Nephron progenitor cell (in vitro differentiated cells): ENCODE measurements at places on chromosomes 6 and 20.

- DNase-seq: no peak
Observed at GRCh38 chr20:16368645-16369292, 204.5 kb downstream of the KIF16B start.

GRCh38 chr6:166852451-166852975 lies 103.8 kb downstream of the RNASET2 start:
- no peak for DNase-seq

DNA sequence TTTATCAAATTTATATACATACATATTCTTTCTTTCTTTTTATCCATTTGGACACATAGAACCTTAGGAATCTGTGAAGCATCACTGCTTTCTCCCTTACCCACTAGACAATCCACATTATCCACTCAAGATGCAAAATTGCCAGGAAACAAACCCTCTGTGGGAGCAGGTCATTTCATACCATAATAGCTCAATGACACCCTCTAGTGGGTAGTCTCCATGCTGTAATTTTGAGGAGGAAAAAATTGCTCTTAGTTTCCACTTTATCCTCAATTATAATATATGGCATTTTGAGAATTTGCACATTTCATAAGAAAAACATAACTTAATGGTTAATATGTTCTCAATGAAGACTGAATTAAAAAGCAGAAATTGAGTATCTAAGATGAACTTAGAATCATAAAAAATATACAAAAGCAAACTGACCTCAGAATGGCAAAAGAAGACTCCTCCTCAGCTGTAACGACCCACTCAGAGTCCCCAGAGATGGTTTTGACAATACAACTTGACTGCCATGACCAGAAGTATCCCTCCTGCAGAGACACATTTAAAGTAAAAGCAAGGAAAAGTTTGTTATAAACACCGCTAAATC lies 164.1 kb downstream of the FRK start:
- DNase-seq: peak; percentile 23

- DNase-seq: no peak
Observed at GRCh38 chr6:2554651-2555260, 196.0 kb downstream of the MYLK4 start.

GRCh38 chr20:32281711-32282110 lies 4.3 kb downstream of the KIF3B start:
- DNase-seq: no peak

DNA sequence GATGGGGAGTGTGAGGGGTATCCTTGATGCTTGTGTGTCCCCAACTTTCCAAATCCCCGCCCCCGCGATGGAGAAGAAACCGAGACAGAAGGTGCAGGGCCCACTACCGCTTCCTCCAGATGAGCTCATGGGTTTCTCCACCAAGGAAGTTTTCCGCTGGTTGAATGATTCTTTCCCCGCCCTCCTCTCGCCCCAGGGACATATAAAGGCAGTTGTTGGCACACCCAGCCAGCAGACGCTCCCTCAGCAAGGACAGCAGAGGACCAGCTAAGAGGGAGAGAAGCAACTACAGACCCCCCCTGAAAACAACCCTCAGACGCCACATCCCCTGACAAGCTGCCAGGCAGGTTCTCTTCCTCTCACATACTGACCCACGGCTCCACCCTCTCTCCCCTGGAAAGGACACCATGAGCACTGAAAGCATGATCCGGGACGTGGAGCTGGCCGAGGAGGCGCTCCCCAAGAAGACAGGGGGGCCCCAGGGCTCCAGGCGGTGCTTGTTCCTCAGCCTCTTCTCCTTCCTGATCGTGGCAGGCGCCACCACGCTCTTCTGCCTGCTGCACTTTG lies at the start of gene TNF:
Gene TNF, plus strand, starts transcription at position 231 of the 567 bp plus-strand sequence. Its CDS starts 177 bp downstream, at position 408.
- no peak for DNase-seq

DNA sequence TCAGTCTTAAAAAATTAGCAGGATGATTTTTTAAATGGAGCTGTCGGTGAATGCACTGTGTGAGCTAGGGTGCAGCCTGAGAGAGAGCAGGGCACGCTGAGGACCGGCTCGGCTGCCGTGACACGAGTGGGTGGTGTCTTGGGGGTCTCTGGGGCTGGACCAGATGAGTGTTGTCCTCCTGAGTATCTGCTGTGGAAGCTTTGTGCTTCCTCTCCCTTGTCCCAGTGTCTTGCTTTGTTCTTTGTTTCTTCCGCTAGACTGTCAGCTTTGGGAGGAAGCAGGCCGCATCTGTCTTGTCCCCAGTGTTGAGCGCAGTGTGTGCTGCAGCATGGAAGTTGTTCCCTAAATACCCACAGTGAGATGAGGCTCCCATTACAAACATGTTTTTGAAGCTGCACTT lies 89.4 kb downstream of the RTN4IP1 start:
- no peak for DNase-seq

DNA sequence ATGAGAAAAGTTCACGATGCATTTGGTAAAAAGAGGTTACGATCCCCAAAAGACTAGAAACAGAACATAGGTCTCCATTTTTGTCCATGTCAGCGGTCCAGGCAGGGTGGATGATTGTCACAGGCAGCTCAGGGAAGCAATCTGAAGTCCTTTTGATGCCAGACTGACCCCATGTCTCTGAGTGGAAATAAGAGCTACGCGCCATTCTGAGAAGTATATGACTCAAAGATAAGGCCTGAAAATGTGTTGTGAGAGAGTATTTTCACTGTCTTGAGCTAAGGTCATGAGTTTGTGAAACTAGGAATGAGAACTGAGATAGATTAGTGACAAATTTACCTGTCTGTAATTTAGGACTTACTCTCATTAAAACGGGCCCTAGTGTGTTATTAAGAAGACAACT lies 69.5 kb downstream of the LYRM4 start:
- no peak for DNase-seq

- DNase-seq: no peak
Observed at GRCh38 chr6:87068795-87069194, 26.1 kb downstream of the CGA start.

- no peak for DNase-seq
Observed at GRCh38 chr6:95548188-95548786, 29.0 kb upstream of the MANEA start.

- DNase-seq: no peak
Observed at GRCh38 chr6:11425876-11426275, 111.7 kb upstream of the TMEM170B start.

DNA sequence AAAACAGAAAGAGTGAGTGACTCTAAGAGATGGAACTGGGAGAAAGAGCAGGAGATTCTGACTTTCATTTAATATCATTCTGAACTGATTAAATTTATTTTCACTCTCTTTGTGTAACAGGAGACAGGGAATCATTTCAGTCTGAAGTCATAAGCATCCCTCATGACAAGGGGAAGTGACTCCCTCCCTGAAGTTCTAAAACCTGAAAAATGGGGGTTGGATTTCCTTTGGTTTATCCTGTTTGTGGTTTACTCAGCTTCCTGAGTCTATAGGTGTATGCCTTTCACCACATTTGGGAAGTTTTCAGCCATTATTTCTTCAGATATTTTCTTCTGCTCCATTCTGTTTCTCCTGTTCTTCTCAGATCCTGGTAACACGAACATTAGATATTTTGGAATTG lies 3.4 kb upstream of the FKBP1A start:
- DNase-seq: no peak

GRCh38 chr20:25081065-25081729 lies 744 bp downstream of the VSX1 start:
- peak; percentile 90 for DNase-seq

DNA sequence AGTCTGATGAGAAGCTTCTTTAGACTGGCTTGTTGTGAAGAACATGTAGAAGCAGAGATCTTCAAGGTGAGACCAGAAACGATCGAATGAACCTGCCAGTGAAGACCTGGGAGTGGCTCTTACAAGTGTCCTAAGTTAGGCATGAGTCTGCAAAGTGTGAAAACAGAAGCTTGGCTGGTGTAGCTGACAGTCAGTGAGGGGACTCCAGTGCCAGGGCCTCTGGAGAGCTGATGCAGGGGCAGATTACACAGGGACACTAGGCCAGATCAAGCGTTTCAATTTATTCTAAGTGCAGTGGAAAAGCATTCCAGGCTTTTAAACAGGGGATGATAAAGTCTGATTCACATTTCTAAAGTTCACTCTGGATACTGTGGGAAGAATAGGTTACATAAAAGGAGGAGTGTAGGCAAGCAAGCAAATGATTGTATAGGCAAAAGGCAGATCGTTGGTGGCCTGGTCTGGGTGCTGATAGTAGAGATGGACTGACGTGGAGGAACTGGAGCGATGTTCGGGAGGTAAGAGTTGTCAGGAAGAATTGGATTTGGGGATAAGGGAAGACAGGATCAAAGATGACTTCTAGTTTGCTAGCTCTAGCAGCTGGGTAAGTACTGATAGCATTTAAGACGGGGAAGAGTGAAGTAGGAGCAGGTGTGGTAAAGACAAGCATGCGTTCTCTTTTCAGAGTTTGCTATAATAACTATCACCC lies 133.5 kb downstream of the MAN1A1 start:
- DNase-seq: no peak

GRCh38 chr6:170234419-170234818 lies 56.5 kb downstream of the DLL1 start:
- DNase-seq: peak; percentile 1

DNA sequence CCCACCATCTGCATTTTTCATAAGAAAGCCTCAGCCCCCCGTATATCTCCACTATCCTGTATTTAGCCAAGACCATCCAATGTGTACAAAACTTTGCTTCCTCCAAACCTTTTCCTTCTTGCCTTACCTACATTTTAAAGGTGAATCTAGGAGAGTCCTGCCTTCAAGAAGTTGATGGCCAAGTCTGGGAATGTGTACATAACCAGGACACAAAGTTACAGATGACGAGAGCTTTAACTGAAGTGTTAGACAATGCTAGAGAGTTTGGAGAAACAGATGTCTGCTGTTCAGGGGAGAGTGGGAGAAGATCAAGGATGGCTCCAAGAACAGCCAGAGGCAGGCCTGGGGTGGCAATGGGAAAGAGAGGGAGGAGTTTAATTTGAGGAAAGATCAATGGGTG lies 2.3 kb upstream of the UQCC2 start:
- DNase-seq: no peak

GRCh38 chr6:125526007-125526720 lies 223.3 kb upstream of the HEY2 start:
- no peak for DNase-seq

DNA sequence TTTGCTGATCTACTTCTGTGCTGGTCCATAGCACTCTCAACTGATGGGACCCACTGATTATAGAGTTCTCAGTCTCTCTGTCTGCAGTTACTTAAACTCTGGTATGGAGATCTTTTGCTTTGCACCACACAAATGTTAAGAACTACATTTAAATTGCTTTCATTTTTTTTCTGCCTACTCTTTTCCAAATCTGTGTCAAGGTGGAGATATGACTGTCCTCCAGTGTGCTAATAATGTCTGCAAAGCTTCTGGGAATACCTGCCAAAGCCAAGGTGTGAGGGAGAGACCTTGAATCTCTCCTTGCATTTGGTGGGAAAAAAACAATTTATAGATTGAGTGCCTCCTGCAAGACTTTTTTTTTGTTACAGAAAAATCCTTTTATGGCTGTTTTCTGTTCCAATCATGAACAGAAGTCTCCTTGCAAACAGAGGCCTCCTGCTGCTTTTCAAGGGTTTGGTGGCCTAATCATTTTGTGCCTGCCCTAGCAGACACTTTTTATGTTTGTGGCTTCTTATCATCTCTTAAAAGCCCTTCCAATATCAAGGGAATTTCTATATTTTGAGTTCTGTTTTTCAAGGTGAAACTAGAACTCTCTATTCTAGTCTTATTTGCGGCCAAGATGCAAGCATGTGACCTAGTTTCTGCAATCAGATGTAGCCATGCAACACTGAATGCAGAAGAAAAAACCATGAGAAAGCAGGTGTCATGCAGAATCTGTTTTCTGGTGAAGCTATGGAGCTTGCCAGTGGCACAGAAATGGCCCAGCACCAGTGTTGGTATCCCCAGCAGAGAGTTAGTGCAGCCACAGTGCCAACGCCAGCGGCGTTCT lies 23.2 kb upstream of the AKIRIN2 start:
- no peak for DNase-seq

GRCh38 chr6:118856301-118856700 lies 37.7 kb upstream of the ASF1A start:
- DNase-seq: no peak

DNA sequence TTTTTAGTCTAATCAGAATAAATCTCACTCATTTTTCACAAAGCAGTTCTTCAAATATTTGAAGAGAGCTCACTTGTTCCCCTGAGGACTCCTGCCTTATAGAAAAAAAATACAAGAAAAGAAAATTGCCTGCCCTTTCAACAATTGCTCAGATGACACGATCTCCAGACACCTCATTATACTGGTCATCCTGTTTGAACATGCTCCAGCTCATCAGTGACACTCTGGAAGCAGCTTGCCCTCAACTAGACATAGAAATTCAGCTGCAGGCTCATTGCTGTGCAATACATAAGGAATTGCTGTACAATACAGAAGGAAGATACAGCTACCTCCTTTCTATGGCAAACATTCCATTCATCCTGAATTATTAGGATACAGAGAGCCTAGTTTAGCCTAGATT lies 73.1 kb downstream of the OPN5 start:
- no peak for DNase-seq

GRCh38 chr20:61343934-61344333 lies 91.9 kb downstream of the CDH4 start:
- DNase-seq: no peak

- DNase-seq: no peak
Observed at GRCh38 chr6:149045404-149045803, 272.1 kb upstream of the TAB2 start.

- DNase-seq: no peak
Observed at GRCh38 chr6:82085701-82086100, 161.8 kb downstream of the IBTK start.

DNA sequence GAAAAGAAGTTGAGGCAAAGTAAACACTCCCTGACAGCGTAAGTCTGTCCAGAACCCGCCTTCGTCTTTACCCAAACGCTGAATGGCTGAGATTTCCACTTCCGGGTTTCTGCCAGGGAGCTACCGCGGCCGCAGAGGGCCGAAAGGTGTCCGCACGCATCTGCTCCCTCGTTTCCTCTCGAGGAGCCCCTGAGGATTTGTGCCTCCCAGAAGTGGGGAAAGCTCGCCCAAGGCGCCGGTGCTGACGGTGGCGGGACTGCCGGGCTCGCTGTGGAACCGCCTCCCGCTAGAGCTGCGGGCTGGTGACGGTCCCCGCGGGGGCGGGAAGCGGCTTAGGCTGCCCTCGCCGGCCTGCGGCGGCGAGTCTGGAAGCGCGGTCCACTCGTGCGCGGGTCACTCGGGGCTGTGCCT lies 1760.2 kb upstream of the DEFB115 start:
- DNase-seq: no peak
